ENCODE measurements at places on chromosomes 2 and 18.

GRCh38 chr18:25469489-25469888 is 117.5 kb upstream of the ZNF521 start:
- DNase-seq: no peak

DNA sequence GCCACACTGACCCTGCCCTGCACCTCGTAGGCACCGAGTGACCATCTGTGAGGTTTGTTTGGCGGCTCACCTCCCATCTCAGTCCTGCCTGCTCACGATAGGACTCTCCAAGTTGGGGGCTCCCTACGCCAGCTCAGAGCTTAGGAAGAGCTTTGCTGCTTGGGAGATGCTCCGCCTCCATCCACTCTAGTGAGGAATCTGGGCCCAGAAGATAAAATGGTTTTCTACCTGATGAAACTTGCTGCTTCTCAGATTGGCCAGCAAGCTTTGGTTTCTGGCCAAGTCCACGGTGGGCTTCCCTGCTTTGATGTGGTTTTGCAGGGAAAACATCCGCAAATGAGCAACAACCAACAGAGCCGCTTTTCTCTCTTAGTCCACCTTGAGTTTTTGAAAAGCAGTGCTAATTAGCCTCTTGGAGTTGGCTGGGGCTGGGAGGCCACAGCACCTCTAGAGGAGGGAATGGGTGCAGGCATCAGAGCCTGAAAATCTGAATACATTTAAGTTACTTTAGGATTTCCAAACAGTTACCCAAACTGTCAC is 42.2 kb downstream of the THNSL2 start:
- no peak for DNase-seq

GRCh38 chr2:8289111-8289510 is 392.7 kb upstream of the ID2 start:
- no peak for DNase-seq

DNA sequence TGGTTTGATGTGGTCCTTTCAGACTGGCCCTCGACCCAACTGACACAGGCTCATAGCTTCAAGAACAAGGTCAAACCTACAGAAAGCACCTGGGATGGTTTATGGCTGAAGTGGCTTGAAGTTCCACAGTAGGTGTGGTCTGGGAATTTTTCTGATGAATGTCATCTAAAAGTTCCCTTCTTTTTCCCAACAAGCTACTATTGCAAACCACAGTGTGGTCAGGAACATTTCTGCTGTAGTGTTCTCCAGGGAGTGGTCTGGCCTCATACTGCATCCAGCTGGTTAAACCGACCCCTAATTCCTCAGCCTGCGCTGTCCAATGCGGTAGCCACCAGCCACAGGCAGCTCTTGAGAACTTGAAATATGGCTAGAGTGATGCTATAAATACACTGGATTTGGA is 92.7 kb downstream of the FAM124B start:
- no peak for DNase-seq

DNA sequence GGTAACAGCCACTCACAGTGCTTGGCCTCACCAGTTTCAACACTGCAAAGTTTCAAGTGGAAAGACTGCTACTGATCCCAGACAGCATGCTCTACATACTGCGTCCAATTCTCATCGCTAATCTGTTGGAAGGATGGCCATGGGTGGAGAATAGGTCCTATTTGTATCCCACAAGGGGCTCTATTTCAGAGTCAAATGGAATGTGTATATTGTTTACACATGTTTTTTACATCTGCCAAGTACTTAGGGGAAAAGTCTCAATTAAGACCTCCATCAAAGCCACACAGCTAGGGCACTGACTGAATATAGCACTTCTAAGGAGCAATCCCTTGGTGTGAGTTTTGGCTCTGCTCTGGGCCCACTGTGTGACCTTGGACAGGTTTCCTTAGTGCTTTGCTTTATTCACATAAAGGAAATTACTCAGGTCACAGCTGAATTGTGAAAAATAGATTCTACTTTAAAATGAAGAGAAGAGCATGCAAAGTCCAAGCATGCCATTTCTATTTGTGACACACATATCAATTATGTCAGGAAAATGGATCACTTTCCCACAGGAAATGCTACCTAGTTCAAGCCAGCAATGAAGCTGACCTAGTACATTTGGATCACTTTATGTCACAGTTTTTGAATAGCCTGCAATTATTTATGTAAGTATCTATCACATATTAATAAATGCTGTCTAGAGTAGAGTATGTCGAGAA is 112.9 kb upstream of the STK17B start:
- DNase-seq: no peak

GRCh38 chr2:4049463-4049862 is 346.1 kb downstream of the DCDC2C start:
- DNase-seq: no peak

DNA sequence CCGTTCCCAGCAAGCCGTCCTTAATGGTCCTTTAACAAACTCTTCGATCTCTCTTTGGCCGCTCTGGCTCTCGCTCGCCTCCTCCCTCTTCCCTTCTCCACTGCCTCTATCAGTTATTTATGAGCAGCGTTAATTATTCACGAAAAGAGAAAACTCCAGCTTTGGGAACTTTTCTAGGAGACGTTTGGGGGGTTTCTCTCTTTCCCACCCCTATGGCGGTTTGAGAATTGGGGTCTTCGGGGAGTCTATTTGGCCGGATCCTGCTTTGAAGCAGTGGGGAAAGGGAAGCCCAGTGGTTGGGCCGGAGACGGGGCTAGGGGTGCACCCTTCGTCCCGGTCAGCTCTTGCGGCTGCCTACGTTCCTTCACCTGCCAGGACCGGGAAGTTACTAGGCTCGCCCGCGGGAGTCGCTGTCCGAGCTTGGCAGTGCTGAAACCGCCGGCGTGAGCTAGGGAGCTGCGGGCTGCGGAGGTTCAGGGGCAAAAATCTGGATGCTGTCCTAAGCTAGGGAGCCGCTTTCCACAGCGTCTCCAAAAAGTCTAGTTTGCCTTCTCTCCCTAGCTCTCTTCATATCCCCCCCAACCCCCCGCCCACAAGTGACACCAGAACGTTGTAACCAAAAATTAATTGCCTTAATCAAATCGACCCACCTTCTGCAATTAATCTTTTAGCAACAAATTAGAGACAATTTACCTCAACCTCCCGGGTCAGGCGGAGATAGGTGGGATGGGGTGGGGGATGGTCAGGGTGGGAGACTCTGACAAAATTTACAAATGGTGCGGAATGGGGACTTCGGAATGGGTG is 8.9 kb upstream of the SKOR2 start:
- no peak for DNase-seq

DNA sequence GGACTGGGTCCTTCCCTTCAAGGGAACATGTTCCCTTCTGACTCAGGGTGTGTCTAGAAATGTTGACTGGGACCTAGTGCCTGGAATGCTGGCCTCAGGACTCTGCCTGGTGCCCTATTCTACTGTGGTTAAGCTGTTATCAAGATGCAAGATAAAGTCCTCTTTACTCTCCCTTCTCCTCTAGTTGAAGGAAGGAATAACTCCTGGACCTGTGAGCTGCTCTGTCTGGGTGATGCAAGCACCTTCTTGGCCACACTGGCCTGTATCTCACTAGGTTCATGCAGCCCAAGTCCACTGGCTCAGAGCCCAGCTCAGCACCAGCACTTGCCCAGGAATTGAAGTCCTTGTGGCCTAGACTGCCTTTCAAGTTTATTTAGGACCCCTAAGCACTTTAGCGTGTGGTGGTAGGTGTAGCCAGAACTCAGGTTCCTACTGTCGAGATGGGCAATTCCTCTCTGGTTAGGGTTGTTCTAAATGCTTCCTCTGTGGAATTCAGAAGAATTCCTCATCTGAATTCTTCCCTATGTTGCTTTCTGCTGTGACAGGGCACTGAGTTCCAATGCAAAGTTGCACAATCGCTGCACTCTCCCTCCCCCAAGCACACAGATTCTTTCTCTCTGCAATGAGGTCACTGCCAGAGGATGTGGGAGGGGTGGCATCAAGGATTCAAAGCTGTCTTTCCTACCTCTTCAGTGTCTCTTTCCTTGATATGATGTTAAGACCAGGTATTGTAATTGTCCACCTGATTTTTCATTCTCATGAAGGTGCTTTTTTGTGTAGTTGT is 54.7 kb downstream of the VWC2L start:
- DNase-seq: peak; percentile 77

- DNase-seq: no peak
These were observed 206.2 kb downstream of the NCKAP5 start for GRCh38 chr2:133362061-133362476.
